Activated T-helper 1 cell treated with Interleukin-2 at 50 U/mL for 16 hours (primary cell): ENCODE measurements at places on chromosomes 2 and 18.
A peak's percentile ranks its signal among the peaks of the same experiment; 100 is the strongest.

DNA sequence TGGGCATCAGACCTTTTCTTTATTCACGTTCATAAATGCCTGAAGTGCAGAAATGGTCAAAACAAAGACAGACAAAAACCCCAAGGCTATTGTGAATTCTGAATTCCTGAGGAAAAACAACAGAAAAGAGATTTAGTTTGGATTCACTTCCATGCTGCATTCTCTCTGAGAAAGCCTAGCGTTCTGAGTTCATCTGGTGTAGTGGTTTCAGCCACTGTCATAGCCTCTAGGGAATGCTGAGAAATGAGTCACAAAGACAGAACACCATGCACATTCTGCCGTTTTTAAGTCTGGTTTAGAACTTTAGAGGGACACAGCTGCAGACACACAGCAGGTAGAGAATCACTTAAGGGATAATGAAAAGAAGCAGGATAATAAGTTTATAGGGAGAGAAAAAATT is 93.8 kb downstream of the LRP1B start:
- no peak for DNase-seq

GRCh38 chr2:223993634-223994232 is 36.5 kb downstream of the MRPL44 start:
- DNase-seq: peak; percentile 23

DNA sequence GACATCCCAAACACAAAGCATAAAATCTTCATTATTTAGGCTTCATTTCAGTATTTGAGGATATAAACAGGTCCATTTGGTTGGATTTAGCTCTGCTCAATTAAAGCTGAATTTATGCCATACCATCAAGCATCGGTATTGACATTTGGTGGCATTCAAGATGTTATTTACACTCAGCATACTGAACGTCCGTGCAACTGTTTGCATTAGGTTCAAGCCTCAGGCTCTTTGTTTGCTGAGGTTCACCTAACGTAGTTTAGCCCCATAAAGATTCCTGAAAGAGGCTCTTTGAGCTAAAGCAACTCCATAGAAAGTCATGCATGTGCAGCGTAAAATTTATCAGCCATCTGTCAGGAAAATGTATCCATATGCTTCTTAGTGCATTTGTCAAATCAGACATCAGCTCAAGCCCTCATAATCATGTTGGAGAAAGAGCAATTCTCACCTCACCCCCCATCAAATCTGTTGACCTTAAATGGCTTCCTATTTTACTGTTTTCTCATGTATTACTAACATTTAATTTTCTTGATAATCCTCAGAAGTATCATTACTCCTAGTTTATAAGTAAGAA is 366.9 kb downstream of the EPHA4 start:
- DNase-seq: no peak

- no peak for DNase-seq
These were observed 28.8 kb upstream of the INO80C start for GRCh38 chr18:35526495-35527059.

DNA sequence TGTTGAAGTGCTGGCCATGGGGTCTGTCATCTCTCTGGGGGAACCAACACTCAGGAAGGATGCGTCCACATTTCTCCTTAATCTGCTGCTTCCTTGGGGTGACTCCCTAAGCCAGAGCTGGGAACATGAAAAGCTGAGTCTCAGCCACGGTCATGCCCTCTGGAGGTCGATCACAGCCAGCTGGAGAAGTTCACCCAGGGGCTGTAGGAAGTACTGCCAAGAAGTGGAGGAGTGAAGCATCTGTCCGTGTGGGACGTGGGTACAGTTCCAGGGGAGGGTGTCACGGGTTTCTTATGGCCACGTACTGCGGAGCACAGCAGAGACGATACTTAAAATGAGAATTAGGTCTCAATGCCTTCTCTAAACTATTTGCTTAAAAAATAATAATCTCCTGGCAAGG is 42.4 kb upstream of the IGFBP2 start:
- DNase-seq: no peak

DNA sequence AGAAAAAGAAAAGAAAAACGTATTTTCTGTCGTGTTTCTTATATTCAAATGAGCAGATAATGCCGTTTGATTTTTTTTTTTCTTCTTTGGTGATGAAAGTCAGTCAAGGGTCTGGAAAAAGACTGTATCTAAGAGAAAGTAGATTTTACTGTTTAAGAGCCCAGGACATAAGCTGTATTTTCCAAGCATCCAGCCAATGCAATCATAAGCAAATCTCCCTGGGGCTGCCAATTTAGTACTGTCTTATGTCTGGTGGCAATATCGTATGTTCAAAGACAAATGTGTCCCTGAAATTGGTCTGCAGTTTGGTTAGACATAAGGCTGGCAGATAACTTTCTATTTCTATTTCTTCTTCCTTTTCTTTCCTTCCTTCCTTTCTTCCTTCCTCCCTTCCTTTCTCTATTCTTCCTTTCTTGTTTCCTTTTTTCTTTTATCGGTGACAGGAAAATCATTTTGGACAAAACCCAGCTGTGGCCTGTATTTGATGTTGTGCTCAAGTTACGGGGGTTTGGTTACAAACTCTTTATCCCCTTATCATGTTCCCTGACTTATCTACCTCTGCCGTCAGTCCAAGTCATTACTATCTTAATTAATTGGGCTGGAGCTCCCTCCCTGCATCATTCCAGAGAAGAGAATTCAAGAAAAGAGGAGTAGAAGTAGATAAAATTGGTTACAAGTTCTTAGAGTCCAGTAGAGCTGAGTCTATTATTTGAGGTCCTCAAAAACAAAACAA is 683.4 kb upstream of the FSHR start:
- DNase-seq: no peak

GRCh38 chr18:48124857-48125626 is 194.6 kb upstream of the SMAD2 start:
- DNase-seq: no peak
